ENCODE measurements at places on chromosomes 7 and 10. TPM values are rescaled to one million over a fixed set of nuclear protein-coding genes. Genes with fewer than 3 reads are reported as not detected.

Gene ZNF488
- 0.14 TPM for polyA plus RNA-seq

Gene SLC26A5
- polyA plus RNA-seq, result not detected

Gene VWA2
- not detected for polyA plus RNA-seq

DNA sequence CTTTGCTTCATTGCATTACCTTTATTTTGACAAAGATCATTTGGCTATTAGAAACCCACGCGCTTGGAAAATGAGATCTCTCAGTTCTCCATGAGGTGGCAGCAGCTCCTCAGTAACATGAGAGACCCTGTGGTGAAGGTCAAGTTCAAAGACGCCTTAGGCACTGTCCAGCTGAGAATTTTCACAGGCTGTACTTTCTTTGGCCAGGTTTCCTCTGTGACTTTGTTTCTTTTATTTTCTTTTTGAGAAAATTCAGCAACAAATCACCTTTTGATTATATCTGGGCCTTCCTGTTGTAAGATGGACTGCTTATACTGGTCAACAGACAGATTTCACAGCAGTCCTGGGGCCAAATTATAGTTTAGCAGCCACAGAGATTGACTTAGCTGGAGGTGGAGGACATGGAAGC, 54.5 kb downstream of the RAB18 start:
- DNase-seq, result peak; percentile 55

DNA sequence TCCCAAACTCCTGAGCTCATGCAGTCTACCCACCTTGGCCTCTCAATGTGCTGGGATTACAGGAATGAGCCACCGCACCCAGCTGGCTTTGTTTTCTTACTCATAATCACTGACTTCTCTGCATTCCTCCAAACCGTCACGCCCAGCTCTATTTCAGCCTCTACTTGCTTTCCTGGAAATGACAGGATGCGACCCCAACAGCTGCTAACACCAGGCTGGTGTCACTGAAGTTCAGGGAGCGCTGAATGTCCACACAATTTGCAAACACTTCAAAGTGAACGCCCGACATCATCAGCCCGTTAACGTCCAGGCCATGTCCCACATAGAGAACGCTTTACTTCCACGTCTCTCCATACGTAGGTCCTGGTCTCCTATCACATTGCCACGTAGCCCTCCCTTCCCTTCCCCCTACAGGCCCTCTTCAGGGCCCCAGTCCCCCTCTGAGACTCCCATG, 12.8 kb upstream of the PROSER2 start:
- peak; percentile 52 for DNase-seq
